ENCODE measurements at places on chromosomes 4 and X.
A peak's percentile ranks its signal among the peaks of the same experiment; 100 is the strongest.

DNA sequence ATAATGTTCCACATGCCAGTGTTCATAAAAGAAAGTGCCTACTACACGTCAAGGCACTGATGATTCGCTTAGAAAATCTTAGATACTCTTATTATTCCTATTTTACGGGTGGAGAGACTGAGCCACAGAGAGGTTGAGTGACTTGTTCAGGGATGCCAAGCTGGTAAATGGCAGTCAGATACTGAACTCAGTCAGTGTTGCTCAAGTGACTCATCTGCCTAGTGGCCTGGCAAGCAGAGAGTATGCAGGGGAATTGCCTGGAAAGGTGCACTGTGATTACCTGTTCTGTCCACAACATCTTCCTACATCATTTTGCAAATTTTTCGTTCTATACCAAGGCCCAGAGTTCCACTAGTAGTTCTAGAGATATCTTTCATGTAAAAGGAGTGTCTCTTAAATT, 68.4 kb downstream of the RAPGEF2 start:
- no peak for DNase-seq

DNA sequence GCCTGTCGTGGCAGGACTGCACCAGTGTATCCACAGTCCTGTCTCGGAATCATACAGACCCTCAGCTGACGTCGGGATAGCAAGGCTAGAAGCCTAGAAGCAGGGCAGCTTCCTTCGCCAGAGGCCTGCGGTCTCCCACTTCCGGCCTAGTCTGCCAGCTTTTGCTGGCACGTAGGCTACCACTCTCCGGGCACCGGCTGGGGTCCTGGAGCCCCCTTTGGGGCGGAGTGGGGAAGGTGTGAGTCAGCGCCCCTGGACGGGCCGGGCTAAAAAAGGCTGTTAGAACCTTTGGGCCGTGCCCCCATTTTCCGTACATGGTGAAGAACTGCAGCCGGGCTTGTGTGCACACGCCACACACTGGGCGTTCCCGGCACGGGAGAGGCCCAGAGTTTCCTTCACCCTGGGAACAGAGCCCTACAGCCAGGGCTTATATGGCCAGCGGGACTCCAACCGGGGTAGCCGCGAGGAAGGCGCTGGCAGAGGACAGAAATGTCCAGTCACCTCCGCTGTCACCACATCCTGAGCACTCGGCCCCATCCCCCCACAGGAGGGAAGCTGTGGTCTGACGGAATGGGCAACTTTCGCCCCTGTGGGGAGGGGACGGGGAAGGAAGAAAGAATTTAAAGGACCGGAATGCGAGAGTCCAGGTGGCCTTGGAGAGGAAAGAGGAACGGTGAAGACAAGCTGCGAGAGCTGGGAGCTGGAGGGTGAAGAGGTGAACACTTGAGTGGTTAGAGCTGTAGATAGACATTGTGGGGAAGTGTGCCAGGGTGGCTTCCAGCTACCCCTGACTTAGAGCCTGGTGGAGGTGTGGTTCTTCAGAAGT, 4.6 kb downstream of the MAGIX start:
- no peak for DNase-seq

DNA sequence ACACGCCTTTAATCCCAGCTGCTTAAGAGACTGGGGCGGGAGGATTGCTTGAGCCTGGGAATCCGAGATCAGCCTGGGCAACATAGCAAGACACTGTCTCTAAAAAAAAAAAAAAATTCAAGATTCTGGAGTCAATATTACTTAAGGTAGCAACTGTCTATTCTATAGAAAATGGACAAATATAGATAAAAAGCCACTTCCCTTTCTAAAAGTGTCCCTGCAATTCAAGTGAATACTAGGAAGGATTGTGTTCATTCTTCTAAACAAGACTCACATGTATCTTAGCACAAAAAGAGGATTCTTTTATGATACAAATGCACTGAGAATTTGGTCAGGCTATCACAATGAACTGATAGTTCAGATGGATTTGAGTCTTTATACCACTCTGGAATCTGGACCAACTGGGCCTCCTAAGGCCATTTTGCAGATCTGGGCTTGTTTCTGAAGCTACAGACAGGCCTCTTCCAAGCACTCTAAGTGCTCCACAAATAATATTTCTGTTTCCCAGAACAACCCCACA, 7.0 kb downstream of the PKD2 start:
- no peak for DNase-seq

DNA sequence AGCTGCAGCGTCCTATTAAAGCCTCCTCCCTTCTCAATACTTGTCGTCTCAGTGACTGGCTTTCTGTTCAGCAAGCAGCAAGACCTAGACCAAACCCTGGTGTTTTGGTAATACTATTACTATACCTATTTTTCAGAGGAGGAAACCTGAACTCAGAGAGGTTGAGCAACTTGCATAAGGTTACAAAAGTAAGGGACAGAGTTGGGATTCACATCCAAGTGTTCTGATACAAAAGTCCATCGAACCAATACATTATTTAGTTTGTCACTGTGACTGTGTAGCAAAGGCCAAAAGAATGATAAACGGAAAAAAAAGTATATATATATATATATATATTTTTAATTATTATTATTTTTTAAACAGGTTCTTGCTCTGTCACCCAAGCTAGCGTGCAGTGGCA, 29.9 kb upstream of the KLHL8 start:
- DNase-seq: no peak

GRCh38 chr4:106493086-106493485, 124.5 kb upstream of the GIMD1 start:
- no peak for DNase-seq

GRCh38 chr4:3851881-3852280, 85.7 kb downstream of the ADRA2C start:
- DNase-seq: no peak

- no peak for DNase-seq
Observed at GRCh38 chr4:137866671-137867070, 334.4 kb upstream of the PCDH18 start.

DNA sequence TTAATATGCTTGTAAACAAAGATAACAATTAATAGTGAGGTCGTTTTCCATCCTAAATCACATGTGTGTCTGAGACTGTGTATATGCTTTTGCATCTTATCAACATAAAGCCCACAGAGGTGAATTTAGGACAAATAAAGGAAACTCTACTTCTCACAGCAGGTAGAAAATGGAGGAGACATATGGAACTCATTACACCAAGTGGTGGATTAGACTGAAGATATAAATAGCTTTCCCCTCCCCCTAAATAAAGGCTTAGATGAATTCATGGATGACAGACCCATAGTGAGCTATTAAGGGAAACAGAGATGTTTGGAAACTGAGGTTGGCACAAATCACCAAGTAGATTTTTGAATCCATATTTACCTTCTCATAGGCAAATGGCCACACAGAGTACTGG, 79.7 kb downstream of the GRIA3 start:
- DNase-seq: no peak

DNA sequence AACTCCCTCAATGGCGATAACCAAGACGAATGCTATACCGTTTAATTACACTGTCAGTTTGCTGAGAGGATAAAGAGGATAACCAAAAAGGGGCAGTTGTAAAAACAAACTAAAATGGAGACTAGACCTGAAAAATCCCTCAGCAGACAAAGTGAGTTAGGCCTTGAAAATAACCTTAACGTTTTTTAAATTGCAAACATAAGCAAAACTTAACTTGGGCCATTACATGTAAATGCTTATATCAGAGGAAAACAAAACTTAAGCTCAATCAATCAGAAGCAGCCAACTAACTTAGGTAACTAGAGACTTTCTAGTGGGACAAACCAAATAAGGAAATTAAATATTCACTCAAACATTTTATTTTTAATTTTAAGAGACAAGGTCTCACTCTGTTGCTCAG, 17.0 kb upstream of the TAPT1 start:
- DNase-seq: no peak

DNA sequence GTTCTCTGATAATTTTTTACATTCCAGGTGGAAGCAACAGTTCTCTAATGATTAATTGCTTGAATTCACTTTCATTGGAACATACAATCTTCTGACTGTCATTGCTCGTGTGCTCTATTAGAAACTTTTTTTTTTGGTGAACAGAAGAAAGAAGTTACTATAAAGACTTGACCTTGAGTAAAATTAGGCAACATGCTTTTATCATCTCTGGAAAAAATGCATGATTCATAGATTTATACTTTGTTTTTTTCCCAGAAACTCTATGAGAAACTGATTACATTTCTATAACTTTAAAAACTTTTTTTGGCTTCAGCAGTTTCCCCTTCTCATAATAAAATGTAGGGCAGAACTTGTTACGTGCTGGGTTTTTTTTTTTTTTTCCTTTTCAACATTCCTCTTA, 167.6 kb downstream of the ARHGAP10 start:
- DNase-seq: no peak

DNA sequence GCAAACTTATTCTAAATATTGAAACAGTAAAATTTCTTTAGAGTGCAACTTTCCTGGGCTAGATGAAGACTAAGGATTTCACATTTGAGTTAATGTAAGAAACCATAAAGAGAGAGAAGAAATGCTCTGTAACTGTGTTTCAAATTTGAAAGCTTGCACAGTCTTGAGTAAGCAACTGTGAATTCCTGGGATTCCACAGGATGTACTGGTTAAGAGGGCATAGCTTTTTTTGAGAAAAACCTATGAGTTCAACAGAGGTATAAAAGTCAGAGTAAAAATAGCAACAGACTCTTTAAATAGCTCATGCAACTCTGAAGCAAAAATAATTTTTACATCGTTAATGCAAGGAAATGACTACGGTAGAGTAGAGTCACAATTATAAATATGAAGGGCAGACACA, 25.5 kb downstream of the ZNF330 start:
- DNase-seq: no peak

DNA sequence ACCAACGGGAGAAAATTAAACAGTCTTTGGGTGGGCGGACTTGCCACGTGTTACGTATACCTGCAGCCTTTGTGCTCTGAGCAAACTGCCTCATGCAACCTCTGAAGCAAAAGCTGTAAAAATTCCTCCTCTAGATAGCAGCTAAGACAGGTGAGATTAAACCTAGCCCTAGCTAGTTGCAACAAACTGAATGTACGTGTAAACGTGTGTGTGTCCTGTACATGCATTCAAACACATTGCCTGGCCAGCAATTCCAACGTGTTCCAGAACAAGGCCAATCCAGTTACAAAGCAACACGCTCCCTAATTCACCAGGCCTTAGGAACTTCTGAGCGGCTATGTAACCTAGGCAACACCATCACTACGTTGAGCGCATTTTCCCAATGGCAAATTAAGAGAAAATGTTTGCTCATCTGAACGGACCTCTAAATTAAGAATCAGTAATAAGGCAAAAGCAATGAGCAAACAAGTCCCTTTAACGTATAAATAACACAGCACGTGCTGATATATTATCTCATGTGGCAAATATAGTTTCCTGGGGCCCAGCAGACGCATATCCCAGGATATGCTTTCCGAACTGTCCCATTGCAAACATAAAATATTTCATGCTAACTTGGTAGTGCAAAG, 792 bp downstream of the PPID start:
- DNase-seq: no peak

DNA sequence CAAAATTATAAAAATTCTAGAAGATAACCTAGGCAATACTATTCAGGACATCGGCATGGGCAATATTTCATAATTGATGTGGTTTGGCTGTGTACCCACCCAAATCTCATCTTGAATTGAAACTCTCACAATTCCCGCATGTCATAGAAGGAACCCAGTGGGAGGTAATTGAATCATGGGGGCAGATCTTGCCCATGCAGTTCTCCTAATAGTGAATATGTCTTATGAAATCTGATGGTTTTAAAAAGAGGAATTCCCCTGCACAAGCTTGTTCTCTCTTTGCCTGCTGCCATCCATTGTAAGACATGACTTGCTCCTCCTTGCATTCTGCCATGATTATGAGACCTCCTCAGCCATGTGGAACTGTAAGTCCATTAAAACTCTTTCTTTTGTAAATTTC, 77.7 kb downstream of the DDX60 start:
- no peak for DNase-seq

DNA sequence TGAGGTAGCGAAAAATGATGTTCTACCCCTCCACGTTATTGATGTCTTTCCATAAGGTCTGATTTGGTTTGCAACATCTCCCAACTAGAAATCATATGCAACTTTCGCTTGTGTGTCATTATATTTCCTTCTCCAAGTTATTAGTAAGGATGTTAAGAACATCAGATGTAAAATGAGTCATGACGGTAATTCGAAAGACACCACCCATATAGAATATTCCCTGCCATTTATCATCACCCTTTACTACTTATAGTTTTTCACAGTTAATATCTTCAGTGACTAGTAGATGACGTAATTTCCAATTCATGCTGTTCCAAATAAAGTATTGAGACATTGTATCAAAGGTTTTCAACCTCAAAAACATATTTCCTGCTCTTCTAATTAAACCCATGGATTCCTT, 146.7 kb upstream of the MAP3K15 start:
- no peak for DNase-seq

DNA sequence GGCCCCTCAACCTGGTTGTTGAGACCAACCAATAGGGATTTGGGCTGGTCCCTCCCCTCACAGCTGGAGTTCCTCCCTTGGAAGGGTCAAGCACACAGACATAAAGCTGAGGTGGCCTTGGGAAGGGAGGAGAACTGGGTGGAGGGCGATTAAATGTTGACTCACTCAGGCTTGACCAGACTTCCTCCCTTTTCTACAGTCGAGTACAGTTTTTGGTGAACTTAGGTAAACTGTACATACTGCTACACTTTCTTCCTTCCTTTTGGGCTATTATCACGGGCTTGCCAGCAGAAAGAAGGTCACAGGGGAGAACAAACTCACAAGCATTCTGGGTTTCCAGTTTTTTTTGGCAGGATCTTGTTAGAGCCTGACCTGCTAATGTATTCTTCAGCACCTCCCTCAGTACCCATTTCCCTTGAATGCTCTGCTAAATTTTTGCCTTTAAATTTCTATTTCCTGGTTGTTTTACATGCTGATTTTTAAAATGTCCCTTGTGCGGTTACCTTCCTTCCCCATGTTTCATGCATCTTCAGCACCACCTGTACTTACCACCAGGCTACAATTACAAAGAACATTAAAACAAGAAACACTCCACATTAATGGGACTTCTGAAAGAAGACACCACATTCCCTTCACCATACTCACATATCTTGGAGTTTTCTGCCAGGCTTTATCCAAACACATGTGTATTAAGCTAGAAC, 135.2 kb upstream of the RASGEF1B start:
- DNase-seq: no peak

- peak; percentile 9 for DNase-seq
Observed at GRCh38 chr4:155889031-155889793, 14.3 kb upstream of the TDO2 start.

Data from GM18507 (cell line).